Renal pelvis (tissue), 12 donors: ENCODE measurements at places on chromosomes 2 and 18. TPM values are rescaled to one million over a fixed set of nuclear protein-coding genes. Genes with fewer than 3 reads are reported as not detected.
A peak's percentile ranks its signal among the peaks of the same experiment; 100 is the strongest.

- DNase-seq: no peak
Measured at GRCh38 chr2:207230261-207231105, 64.7 kb upstream of the KLF7 start.

DNA sequence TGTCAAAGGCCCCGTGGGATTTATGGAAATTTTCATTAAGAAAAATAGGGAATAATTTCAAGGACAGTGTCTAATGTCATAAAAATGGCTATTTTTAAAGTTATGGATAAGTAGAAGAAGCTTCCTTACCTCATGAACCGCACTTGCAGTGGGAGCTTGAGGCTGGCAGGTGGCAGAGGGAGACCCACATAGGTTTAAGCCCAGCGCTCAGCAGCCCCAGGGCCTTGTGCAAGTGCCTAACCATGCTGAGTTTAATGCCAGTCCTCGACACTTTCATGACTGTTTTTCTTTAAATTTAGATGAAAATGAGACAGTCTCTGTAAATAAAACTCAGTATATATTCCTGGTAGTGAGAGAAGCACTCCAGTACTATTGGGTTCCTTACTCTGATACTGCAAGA, 285.6 kb downstream of the CNTNAP5 start:
- DNase-seq: no peak

- DNase-seq: no peak
Measured at GRCh38 chr2:206116278-206116677, 30.3 kb upstream of the INO80D start.

GRCh38 chr2:9919512-9919911, 32.0 kb upstream of the GRHL1 start:
- DNase-seq: no peak

GRCh38 chr2:85644909-85645308, 23.1 kb downstream of the SFTPB start:
- no peak for DNase-seq

DNA sequence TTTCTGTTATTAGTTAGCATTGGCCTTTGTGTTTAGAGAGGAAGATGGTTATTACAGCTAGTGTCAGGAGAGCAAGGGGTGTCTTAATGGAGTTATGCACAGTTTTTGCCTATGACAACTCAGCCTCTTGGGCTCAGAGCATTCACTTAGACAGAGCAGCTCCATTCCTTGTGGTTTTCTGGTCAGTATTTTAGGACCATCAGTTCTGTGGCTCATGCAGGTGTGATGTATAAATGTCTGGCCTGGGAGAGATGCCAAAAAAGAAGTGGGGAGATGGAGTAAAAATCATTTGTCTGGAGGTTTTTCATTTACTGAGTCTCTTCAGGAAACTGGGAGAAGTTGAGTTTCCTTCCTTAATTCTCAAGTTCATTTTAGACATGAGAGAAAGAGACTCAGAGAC, 79.7 kb downstream of the PRKCE start:
- no peak for DNase-seq

GRCh38 chr2:238082827-238083226, 17.3 kb upstream of the ESPNL start:
- DNase-seq: no peak

GRCh38 chr18:36759167-36759776, 69.5 kb downstream of the TPGS2 start:
- DNase-seq: no peak

DNA sequence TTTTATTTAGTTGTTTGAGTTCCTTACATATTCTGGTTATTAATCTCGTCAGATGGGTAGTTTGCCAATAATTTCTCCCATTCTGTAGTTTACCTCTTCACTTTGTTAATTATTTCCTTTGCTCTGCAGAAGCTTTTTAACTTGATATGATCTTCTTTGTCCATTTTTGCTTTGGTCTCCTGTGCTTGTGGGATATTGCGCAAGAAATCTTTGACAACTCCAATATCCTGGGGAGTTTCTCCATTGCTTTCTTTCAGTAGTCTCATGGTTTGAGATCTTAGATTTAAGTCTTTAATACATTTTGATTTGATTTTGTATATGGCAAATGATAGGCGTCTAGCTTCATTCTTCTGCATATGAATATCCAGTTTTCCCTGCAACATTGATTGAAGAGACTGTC, 389.2 kb downstream of the LRP1B start:
- DNase-seq: no peak

DNA sequence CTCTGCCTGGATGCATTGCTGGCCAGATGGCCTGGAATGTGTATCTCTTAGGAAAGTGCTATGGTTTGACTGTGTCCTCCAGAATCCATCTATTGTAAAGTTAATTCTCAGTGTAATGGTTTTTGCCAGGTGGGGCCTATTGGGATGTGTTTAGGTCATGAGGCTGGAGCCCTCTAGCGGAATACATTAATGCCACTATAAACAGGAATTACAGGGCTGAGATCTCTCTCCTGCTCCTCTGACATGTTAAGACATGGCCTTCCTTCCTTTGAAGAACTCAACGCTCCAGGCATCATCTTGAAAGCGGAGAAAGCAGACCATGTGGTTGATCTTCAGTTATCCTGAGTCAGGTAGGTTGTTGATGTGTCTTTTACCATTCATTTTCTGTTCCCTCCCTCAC, 276.4 kb downstream of the RPIA start:
- no peak for DNase-seq

GRCh38 chr18:53375621-53376020, 848.8 kb downstream of the MBD2 start:
- DNase-seq: peak; percentile 34

GRCh38 chr18:10412933-10413332, 41.5 kb upstream of the APCDD1 start:
- DNase-seq: no peak

DNA sequence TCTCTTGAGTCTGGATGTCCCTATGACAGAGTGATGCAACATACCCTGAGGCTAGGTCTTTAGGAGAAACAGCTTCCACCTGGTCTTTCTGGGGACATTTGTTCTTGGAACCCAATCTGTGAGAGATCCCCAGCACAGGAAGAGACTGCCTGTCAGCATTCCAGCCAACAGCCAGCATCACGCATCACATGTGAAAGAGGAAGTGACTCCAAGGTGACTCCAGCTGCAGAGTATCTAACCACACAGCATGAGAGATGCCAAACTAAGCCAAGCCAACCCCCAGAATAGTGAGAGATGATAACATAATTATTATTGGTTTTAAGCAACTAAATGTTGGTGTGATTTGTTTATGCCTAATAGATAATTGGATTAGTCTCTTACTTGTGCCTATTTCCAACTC, 35.7 kb downstream of the C18orf63 start:
- no peak for DNase-seq

- DNase-seq: no peak
Measured at GRCh38 chr18:69647702-69648101, 247.0 kb downstream of the DOK6 start.

GRCh38 chr2:40367652-40368051, 84.2 kb downstream of the SLC8A1 start:
- no peak for DNase-seq

- no peak for DNase-seq
Measured at GRCh38 chr18:68728081-68728700, 13.3 kb upstream of the TMX3 start.

GRCh38 chr2:70322518-70322917, 20.7 kb upstream of the FAM136A start:
- DNase-seq: no peak

DNA sequence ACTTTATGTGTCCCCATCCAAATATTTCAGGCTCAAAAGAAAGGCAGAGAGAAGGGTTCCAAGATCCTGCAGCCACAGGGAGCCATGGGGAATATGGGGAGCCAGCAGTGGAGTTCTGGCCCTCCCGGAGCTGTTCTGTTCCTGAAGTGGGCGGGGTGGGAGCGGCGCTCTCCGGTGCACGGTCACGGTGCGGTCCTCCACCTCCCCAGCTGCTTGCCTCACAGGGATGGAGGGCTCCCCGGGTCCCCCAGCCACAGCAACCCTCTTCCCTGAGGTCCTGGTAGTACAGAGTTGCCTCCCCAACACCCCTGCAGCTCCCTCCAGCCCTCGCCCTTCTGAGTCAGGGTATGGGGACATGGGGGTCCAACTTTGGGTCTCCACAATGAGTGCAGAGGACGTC, 26.2 kb upstream of the SNED1 start:
- DNase-seq: no peak

DNA sequence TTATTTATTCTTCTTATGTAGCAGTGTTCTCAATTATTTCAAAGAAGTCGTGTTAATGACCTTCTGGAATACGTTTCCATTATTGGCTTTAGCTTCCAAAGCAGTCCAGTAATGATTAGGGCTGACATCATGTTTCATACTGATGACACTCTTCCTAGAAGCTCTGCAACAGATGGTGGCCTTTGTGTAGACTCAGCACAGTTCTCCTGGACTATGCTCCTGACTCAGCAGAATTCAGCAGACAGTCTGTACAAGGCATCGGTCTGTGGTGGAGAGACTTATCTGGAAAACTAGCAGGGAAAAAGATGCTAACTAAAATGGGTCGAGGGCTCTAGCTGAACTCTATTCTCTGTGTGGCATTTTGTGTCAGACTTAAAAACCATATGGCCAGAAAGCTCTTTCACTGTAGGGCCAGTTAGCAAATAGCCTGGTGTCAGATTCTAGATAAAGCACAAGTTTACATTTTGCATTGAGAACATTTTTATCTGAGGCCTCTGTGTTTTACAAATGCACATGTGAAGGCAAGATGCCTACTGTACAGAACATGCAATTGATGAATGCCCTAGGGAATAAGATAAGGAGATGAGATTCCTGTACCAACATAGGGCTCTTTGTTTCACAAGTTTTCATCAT, 35.1 kb downstream of the GULP1 start:
- DNase-seq: no peak

- no peak for DNase-seq
Measured at GRCh38 chr18:26403491-26403890, 144.9 kb downstream of the KCTD1 start.

- no peak for DNase-seq
Measured at GRCh38 chr2:177881008-177881747, 191.4 kb downstream of the PDE11A start.

DNA sequence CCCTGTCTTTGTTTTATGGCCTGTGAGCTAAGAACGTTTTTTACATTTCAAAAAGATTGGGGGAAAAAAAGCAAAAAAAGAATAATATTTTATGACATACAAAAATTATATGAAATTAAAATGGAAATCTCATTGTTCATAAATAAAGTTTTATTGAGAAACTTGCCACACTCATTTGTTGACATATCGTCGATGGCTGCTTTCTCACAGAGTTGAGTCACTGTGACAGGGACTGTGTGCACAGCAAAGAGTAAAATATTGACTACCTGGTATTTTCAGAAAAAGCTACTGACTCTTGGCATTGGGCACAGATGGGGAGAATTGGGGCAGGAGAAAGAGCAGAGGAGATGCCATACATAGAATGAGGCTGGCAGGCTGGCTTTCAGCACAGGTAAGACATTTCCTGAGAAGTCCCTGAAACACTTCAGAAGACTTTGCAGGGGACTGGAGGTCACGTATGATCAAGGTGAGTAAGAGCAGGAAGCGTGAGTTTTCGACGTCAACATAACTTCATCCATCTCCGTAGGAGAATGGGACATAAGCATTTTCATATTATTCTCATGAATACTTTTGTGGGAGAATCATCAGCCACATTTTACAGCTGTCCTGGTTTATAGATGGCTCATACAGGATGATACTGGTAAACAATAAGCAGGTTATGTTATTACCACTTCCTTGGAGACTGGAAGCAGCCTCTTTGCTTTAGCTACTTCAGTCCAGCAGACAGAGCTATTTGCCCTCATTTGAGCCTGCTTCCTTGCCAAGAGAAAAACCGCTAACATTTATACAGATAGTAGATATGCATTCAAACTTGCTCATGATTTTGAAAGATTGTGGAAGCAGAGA, 32.5 kb upstream of the PUM2 start:
- DNase-seq: no peak

- no peak for DNase-seq
Measured at GRCh38 chr2:17754773-17755425, 961 bp downstream of the GEN1 start.

GRCh38 chr2:237726401-237726830, 72.2 kb upstream of the RBM44 start:
- DNase-seq: peak; percentile 72

- no peak for DNase-seq
Measured at GRCh38 chr2:194062401-194062800, 1594.6 kb upstream of the SLC39A10 start.

GRCh38 chr18:60191926-60192325, 180.6 kb downstream of the MC4R start:
- DNase-seq: no peak

GRCh38 chr2:51995293-51995692, 963.4 kb upstream of the NRXN1 start:
- DNase-seq: no peak

Gene GNLY
- 1.8 TPM for polyA plus RNA-seq

Gene CLASP1
- polyA plus RNA-seq: 47.6 TPM

Gene VWC2L
- polyA plus RNA-seq: 0.04 TPM

Gene IL1B
- 0.27 TPM for polyA plus RNA-seq

Gene ICOS
- polyA plus RNA-seq: 0.06 TPM

Gene COA5
- polyA plus RNA-seq: 72.1 TPM

Gene PMAIP1
- 3.5 TPM for polyA plus RNA-seq

Gene RESP18
- not detected for polyA plus RNA-seq

Gene ZNF385B
- polyA plus RNA-seq: 13.9 TPM

Gene APLF
- 3.8 TPM for polyA plus RNA-seq

Gene ERBB4
- 49.7 TPM for polyA plus RNA-seq

Gene MC4R
- polyA plus RNA-seq: not detected

Gene SDC1
- polyA plus RNA-seq: 34.5 TPM

Gene NLRC4
- 1.2 TPM for polyA plus RNA-seq

Gene LTBP1
- polyA plus RNA-seq: 74.6 TPM

Gene GPR55
- polyA plus RNA-seq: 0.18 TPM

Gene DNPEP
- 66.4 TPM for polyA plus RNA-seq

Gene ANKRD29
- 0.58 TPM for polyA plus RNA-seq

Gene FRZB
- polyA plus RNA-seq: 9.3 TPM

Gene CTAGE1
- polyA plus RNA-seq: not detected

Gene MAPK4
- polyA plus RNA-seq: 9.6 TPM

Gene IL1F10
- not detected for polyA plus RNA-seq

Gene PRKRA
- 83.7 TPM for polyA plus RNA-seq

Gene NEU2
- not detected for polyA plus RNA-seq

Gene UGT1A4
- not detected for polyA plus RNA-seq

Gene INPP5D
- 6.6 TPM for polyA plus RNA-seq
